Inflammatory macrophage treated with lipopolysaccharide for 4 hours (primary cell): ENCODE measurements at places on chromosomes 4 and X.

- no peak for DNase-seq
Measured at GRCh38 chr4:33625748-33626147, 2618.6 kb downstream of the ARAP2 start.

DNA sequence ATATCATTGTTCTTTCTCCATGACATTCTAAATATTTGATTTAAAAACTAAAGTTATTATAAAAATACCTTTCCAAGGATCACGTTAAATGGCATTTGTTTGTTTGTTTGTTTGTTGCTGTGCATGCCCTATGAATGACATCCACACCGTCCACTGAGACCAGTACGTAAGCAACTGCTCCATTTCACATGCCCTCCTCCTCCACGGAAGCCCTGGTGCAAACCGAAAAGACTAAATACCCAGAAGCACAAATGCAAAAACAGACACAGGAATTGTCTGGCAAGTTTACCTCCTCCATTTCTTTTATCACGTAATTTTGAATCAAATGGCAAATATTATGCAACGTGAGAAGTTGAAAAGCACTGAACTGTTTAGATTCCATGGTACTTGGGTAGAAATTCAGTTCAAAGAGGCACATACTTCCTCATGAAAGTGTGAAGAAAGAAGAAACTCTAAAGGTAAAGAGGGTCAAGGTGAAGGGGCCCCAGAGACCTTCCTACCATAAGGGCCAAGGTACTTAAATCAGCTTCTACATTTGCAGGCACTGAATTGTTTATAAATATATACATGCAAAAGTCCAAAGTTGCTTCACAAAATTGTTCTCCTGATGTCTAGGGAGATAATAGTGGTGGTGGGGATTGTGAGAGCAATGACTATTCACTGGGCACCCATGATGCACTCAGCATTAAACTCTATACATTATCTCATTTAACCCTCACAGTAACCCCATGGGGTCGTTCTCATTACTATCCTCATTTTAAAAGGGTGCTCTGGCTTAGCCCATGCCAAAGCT is 23.4 kb downstream of the IRF2 start:
- DNase-seq = peak; percentile 46

GRCh38 chr4:76690011-76690905 is 207.7 kb downstream of the SOWAHB start:
- DNase-seq = no peak

DNA sequence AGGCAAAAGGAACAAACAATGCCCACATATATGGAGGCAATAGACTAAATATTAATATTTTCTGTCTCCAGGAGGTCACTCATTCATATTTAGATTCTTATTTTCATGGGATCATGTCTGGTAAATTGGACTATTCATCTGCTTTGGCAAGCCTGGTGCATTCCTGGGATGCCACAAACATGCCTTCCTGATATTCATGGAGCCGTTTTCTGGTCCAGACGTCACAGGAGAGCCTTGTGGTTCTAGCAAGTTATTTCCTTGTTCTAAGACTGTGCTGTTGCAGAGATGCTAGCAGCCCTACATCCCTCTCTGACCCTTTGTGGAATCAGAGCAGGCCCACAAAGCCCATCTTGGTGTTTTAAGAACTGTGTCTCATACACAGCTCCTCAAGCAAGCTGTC is 16.1 kb upstream of the EXOSC9 start:
- DNase-seq = no peak

- DNase-seq = no peak
Measured at GRCh38 chr4:6152869-6153705, 47.3 kb downstream of the JAKMIP1 start.

DNA sequence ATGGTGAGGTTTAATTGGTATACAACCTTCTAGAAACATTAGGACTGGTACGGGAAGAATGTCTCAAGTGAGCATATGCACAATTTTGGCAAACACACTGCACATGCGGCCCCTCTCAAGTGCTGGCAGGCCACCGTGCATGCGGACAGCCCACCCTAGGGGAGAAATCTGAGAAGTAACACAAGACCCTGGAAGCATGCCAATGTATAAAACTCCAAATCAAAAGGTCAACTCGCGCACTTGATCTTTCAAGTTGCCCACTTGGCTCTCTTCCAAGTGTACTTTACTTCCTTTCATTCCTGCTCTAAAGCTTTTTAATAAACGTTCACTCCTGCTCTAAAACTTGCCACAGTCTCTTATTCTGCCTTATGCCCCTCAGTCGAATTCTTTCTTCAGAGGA is 488.3 kb downstream of the CFAP47 start:
- no peak for DNase-seq

DNA sequence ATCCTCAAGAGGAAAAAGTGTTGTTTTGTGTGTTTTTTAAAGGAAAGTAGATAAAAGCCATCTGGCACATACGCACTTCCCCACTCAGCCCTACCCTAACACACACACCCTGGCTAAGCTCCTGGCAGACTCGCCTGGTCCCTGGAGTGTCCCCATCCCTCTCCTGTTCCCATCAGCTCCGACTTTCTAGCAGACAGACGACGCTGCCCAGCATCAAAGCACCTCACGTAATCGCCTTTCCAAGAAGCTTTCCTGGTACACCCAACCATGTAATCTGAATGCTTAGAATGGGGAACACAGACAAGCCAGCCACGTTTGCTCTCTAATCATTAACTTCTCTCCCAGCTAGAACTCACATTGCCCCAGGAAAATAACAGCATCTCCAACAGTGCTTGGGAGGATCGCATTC is 116.2 kb downstream of the AFAP1 start:
- no peak for DNase-seq

DNA sequence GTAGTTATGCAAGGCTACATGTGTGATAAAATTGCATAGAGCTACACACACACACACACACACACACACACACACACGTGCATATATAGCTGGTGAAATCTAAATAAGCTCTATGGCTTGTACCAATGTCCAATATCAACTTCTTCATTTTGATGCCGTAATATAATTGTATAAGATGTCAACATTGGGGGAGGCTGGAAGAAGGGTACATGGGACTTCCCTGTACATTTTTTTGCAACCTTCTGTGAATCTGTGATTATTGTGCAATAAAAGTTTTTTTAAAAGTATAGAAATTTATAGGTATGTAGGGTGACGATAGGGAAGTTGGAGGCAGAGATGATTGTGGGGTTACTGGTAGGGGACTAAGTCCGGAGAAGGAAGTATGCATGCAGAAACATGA is 105.5 kb downstream of the HDAC8 start:
- DNase-seq = no peak

GRCh38 chrX:149758068-149758714 is 15.7 kb upstream of the HSFX1 start:
- no peak for DNase-seq

- DNase-seq = no peak
Measured at GRCh38 chr4:6071191-6071958, 53.1 kb upstream of the C4orf50 start.

DNA sequence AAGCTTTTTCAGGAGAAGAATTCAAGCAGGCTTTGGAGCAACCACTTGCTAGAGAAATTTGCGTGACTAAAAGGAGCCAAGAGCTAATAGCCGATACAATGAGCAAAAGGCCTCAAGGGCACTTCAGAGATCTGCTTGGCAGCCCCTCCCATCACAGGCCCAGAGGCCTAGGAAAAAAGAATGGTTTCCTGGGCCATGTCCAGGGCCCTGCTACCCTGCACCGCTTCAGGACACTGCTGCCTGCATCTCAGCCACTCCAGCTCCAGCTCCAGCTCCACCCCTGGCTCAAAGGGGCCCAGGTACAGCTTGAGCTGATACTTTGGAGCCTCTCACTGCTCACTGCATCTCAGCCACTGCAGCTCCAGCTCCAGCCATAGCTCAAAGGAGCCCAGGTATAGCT is 98.9 kb downstream of the FAM13A start:
- no peak for DNase-seq

GRCh38 chrX:13078739-13079444 is 34.5 kb upstream of the FAM9C start:
- peak; percentile 66 for DNase-seq

DNA sequence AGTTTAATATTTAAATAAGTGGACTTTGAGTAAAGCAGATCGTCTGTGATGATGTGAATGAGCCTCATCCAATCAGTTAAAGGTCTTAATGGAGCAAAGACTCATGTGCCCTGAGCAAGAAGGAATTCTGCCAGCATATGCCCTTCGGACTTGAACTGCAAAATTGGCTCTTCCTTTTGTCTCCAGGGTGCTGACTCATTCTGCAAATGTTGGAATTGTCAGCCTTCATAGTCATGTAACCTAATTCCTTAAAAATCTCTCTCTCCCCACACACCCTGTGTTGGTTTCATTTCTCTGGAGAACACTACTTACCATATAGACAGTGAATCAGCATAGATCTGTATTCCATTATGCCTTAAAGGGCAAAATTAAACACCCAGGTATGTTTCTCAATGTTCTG is 609.8 kb upstream of the GALNTL6 start:
- no peak for DNase-seq
